Stimulated activated CD4-positive, alpha-beta T cell treated with anti-CD3 and anti-CD28 coated beads, Interleukin-4, amount 100 ng/mL, for 48 hours (primary cell): ENCODE measurements at places on chromosomes 5 and 9.

DNA sequence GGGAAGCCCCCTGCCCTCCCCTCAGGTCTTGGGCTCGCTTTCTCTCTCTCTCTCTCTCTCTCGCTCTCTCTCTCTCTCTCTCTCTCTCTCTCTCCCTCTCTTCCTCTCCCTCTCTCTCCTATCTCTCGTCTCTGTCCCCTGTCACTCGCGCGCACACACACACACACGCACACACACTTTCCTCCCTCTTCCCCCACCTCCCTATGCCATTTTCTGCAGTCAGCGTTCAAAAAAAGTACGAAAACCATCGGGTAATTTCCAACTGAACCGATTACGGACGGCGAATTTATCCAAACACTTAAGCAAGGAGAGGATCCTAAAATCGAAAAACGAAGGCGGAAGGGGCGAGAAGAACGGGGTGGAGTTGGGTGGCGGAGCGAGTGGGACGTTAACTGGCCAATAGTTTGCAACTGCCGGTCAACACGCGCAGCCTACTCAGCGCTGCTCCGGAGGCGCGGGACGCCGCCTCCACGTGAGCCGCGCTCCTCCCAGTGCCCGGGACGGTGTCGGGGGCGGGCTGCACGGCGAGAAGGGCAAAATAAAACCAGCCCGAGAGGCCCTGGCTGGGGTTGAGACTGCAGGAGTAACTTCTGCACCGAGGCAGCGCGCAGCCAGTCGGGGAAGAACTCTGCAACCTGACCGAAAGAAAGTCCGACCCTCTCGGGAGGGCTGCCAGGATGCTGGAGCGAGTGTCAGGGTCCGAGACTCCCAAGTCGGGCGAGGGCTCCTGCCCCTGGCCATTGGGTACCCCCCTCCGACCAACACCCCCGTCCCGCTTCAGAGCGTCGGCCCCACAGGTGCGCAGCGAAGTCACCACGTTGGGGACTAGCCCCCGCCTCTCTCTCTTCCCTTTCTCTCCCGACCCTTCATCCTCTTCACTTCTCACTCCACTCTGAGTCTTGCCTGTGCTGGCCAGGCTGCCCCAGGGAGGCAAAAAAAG lies 24.9 kb upstream of the ELAVL2 start:
- DNase-seq = no peak

DNA sequence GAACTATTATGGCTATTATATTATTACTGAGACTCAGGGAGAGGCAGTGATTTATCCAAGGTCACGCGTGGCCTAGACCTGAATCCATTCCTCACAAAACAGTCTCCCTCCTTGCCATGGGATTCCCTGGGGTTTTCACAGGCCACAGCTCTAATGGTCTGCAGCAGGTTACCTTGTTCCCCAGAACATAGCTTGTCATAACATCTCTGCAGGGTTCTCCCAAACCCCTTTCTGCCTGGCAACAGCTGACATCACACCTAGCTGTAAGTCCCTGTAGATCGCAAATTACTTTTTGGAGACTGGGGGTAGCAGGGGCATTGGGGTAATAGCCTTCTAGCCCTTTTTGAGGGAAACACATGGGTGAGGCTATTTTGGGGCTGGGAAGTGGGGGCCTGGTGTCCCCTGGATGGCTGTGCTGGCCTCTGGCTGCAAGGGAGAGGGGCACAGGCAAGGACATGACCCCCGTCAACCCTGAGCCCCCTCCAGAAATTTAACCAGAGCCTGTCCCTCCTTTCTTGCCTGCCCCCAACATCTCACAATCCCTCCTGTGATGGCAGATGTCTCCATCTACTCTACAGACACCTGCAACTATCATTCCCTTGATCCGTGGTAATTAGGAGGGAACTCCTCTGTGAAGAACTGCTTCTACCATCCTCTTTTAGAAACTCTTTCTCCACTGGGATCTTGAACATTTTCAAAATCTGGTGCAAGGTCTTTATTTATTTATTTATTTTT lies 1.3 kb downstream of the CD74 start:
- DNase-seq = peak; percentile 54

DNA sequence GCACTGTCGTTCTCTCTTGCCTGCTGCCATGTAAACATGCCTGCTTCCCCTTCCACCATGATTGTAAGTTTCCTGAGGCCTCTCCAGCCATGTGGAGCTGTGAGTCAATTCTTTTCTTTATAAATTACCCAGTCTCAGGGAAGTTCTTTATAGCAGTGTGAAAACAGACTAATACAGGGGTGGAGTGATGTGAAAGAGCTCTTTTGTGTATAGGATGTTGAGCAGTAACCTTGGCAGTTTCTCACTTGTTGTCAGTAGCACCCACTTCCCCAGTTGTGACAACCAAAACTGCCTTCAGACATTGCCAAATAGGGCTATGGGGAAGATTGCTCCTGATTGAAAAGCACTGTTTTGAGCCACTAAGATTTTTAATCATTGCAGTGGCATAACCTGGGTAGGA lies 552.2 kb upstream of the ZNF462 start:
- DNase-seq = no peak

GRCh38 chr5:98839469-98840383 lies 66.3 kb downstream of the RGMB start:
- DNase-seq = peak; percentile 3

- DNase-seq = peak; percentile 53
Measured at GRCh38 chr5:157603333-157604190, 28.0 kb upstream of the ADAM19 start.

DNA sequence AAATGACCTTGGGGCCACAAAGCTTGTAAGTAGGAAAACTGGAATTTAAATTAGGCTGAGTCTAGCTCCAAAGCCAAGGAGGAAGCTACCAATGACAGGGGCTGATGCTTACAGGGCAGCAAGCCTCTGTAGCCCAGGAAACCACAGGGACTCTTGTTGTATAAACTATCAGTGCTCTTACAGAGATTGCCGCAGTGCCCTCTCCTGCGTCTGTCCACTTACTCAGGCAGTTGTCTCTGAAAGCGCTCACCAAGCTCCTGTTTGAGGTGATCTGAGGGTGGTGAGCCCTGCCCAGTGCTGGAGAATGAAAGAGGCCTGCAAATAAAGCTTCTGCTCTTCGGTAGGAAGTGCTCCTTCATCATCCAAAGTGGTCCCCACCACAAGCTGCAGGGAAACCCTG lies 498.8 kb downstream of the ARHGEF28 start:
- no peak for DNase-seq

- peak; percentile 53 for DNase-seq
Measured at GRCh38 chr5:53481887-53482716, 1.7 kb downstream of the FST start.

DNA sequence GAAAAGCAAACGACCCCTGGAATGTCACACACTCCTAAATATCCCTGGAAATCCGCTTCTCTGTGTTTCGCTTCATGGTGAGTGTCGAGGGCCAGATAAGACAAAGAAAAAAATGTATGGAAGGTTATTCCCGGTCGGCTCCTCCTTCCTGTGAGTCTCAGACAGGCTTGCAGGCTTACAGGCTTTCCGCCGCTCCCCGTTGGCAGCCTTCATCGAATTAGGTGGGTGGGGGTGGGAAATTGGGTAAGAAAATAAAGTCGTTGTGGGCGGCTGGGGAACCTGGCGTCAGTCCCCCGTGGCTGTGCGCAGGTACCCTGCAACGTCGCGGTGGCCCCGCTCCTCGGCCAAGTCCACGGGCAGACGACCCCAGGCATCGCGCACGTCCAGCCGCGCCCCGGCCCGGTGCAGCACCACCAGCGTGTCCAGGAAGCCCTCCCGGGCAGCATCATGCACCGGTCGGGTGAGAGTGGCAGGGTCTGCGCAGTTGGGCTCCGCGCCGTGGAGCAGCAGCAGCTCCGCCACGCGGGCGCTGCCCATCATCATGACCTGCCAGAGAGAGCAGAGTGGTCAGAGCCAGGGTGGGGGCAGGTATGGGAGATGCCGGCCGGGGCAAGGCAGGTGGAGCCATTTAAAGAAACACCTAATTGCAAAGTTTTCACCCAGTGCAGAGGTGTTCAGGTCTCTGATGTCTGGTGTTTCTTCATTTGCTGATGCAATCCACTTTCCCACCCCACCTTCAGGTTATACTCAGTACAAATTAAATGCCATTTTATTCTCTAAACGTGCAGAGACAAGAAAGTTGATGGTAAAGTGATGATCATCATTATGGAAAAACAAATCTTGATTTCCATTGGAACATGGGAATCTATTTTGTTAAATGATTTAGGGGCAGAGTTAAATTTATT lies 3.2 kb downstream of the CDKN2B start:
- no peak for DNase-seq

- DNase-seq = no peak
Measured at GRCh38 chr9:115548609-115549260, 430.8 kb upstream of the TNC start.

DNA sequence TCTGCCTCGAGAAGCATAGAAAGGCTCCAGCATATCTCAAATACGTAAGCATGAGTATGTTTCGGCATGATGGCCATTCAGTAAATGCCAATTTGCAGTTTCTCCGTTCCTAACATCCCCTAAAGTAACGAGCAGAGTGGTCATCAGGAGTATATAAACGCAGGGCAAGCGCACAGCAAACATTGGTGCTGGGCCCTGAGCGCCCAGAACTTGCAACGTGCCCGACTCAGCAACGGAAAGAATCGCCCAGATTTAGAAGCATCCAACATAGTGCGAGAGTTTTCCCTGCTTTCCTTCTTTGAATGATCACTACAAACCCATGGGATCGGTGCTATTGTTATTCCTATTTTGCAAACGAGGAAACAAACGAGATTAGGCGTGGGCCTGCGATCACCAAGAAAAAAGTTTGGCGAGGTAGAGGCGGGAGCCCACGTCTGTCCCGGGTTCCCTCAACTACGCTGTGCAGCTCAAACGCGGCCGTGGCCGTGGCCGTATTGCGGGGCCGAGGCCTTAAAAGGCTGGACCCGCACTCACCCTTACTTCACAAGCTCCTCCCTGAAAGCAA lies 505 bp downstream of the RPS14 start:
- no peak for DNase-seq

- DNase-seq = no peak
Measured at GRCh38 chr5:140005145-140005591, 37.9 kb downstream of the NRG2 start.

DNA sequence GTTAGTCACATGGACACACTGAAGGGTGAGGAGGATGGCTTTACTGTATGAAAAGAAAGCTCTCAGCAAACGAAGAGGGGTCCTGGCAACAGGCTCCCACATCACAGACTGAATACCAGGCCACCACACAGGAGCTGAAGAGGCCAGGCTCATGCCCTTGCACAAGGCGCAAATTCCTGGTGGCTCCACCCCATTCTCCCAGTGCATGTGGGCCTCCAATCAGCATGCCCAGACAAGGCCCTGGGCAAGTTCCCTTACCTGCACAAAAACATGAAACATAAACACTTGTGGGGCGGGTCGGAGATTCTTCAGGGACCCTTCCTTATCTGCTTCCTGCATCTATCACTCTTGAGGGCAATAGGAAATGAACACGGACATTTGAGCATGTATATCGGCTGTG lies 935.8 kb upstream of the EDIL3 start:
- no peak for DNase-seq

- no peak for DNase-seq
Measured at GRCh38 chr5:142810743-142811290, 40.6 kb downstream of the ARHGAP26 start.

DNA sequence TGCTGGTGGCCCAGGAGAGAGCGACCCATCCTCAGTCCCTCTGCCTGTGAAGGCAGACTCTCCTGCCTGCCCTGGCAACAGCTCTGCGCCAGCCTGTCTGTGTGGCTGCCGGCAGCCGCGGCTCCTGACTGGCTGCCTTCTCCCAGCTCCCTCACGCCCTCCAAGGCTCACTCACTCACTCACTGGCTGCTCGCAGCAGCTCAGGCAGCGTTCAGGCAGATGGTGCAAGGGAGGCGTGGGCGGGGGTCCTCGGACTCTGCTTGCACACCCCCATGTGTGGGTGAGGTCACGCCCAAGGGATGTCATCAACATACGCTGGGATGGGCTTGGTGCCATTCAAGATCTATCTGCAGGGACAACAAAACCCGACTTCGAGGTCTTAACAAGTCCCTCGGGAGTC lies 66.7 kb downstream of the DAB2IP start:
- DNase-seq = no peak

DNA sequence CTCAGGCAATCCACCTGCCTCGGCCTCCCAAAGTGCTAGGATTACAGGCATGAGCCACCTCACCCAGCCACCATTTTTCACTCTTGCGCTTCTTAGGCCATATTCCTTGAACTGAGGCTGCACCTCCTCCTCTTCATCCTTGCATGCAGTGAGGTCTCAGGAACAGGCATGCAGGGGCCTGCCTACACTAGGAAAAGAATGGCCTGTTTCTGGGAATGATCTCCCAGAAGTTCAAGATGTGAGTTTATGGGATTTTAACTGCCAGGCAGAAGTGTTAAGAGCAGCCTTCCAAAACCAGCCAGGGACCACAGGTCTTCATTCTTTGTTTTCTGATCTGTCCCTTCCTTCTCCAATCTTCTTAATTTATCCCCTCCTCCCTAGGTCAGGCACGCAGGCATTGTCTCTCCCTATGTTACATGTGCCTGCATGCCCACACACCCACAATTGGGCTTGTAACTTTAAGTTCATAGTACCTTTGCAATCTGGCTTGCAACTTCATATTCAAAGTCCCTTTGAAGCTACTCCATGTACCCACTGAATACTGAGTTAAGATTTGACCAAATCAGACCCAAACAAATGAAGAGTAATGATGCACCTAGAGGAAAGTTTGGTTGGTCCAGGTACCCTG lies 10.5 kb upstream of the HSPA4 start:
- DNase-seq = no peak

DNA sequence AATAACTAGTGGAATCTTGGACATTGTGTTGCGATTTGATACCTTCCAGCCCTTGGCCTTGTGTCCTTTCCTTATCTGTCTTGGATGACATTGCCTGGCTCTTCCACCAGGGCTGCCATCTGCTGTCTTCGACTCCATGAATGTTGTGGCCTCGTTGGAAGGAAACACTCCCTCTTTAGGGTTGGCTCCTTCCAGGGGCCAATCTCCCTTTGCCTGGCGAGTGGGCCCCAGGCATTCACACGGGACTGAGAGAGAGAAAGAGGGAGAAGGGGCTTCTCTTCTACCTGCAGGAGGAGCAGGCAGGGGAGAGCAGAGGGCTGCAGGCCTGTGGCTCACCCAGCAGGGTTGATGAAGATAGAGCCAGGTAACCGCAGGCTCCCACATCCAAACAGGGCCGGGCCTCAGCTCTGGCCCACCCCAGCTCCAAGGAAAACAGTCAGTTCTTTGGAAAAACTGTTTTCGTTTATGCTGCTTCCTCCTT lies 31.3 kb downstream of the FGF1 start:
- DNase-seq = no peak

- DNase-seq = no peak
Measured at GRCh38 chr5:135040333-135041144, 6.5 kb upstream of the PITX1 start.

- no peak for DNase-seq
Measured at GRCh38 chr5:11602298-11602697, 301.9 kb downstream of the CTNND2 start.

- no peak for DNase-seq
Measured at GRCh38 chr5:56641635-56642260, 173.6 kb upstream of the MAP3K1 start.

GRCh38 chr9:118446943-118447639 lies 742.9 kb downstream of the TLR4 start:
- DNase-seq = no peak

- no peak for DNase-seq
Measured at GRCh38 chr9:114775121-114775520, 30.7 kb downstream of the TNFSF15 start.

- DNase-seq = no peak
Measured at GRCh38 chr5:124860291-124860655, 113.8 kb upstream of the ZNF608 start.

GRCh38 chr9:9560382-9561035 lies 1052.3 kb downstream of the PTPRD start:
- no peak for DNase-seq

GRCh38 chr5:96459313-96460121 lies 26.5 kb upstream of the PCSK1 start:
- DNase-seq = no peak

GRCh38 chr5:176161431-176161830 lies 76.8 kb upstream of the SIMC1 start:
- DNase-seq = no peak
